Nucleus accumbens (tissue), 56 donors: ENCODE measurements at places on chromosomes 16 and 17.

GRCh38 chr16:53714205-53715022, 10.5 kb downstream of the FTO start:
- no peak for DNase-seq

DNA sequence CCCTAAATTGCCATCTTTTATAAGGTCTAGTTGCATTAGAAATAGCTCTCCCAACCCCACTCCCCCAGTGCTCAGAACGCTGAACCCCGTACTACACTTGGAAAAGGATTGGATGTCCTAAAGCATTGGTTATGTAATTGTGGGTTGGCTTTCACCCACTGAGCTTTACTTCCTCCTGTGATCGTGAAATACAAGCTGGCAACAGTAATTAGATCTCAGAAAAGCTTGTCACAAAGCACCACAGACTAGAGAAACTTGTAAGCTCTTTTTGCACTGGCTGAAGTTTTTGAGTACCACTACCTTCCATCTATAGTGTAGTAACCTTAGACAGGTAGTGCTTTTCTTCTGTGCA, 54.4 kb downstream of the SIAH1 start:
- DNase-seq: no peak

GRCh38 chr16:67447508-67448076, 16.7 kb downstream of the HSD11B2 start:
- DNase-seq: no peak

DNA sequence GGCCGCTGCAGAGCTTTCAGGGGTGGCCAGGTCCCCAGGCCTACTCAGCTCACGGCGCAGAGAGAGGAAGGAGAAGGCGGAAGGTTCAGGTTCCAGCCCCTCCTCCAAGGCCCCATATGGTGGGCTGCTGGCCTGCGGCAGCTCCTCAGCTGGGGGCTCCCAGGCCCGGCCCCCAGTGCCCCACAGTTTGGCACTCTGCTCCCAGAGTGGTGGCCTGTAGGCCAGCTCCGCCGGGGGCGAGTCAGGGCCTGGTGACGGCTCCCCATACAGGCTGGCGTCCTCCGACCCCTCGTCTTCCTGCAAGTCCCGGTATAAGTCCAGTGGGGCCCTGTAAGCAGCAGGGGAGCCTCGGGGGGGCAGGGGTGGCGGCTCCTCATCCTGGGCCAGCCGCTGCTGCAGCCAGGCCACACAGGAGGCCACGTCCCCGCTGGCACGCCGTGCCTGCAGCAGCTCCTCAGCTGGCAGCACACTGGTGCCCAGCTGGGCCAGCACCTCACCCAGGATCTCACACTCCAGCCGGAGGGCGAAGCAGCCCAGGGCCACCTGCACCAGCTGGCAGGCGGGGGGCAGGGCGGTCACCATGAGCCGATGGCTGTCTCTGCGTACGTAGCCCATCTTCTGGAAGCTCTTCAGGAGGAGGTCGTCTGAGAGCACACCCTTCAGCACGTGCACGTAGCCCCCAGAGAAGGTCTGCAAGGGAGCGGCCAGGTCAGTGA, 3.7 kb downstream of the SPATA2L start:
- DNase-seq: no peak

DNA sequence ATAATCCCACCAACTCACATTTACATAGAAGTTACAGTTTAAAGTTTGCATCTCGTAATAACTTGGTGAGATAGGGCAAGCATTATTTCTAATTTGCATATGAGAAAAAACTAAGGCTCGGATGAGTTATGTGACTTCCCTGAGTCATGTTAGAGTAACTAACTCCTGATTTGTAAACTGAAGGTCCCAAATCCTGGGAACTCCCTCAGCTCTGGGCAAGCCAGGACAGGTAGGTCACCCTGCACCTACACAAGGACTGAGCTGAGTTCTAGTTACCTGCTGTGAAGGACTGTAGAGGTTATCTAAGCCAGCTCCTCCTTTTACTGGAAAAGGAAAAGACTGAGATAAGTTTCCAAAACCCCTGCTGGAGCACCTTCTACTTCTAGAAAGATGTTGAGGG, 92.1 kb upstream of the HLF start:
- DNase-seq: no peak

GRCh38 chr16:57007530-57007929, 18.2 kb downstream of the NLRC5 start:
- no peak for DNase-seq

DNA sequence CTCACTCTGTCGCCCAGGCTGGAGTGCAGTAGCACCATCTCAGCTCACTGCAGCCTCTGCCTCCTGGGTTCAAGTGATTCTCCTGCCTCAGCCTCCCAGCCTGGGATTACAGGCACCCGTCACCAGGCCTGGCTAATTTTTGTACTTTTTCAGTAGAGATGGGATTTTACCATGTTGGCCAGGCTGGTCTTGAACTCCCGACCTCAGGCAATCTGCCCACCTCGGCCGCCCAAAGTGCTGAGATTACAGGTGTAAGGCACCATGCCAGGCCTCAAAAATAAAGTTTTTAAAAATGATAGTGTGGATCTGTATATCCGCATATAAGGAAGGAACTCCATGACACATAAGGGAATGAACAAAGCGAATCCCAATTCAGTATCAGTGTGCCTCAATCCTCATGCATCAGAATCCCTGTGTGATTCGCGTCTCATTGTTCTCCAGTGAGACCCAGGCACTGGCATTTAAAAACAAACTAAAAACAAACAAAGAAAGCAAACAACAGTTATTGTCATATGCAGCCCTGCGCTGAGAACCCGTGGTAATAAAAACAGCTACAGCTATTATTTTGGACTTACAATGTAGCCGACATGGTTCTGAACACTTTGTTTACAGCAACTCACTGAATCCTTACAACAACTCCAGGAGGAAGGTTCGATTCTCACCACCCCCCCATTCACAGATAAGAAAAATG, 54.1 kb upstream of the CREBBP start:
- DNase-seq: no peak

DNA sequence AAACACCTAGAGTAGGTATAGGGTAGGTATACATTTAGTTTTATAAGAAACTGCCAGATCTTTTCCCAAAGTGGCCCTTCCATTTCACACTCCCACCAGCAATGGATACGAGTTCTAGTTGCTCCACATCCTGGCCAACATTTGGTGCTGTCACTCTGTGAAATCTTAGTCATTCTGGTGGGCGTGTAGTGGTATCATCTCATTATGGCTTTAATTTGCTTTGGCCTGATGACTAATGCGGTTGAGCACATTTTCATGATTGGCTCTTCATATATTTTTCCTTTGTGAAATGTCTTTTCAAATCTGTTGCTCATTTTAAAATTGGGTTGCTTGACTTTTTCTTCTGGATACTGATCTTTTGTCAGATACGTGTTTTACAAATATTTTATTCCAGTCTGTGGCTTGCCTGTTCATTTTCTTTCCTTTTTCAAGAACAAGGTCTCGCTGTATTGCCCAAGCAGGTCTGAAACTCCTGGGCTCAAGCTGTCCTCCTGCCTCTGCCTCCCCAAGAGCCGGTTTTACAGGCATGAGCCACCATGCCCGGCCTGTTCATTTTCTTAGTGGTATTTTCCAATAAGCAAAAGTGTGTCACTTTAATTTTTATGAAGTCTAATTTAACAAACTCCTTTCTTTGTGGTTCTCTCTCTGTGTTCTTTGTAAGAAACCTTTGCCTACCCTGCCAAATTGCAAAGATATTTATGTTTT, 192.4 kb downstream of the SEC14L1 start:
- DNase-seq: no peak
